ENCODE measurements at places on chromosomes 5 and 9. TPM values are rescaled to one million over a fixed set of nuclear protein-coding genes. Genes with fewer than 3 reads are reported as not detected.

GRCh38 chr5:5079876-5080275, 60.3 kb upstream of the ADAMTS16 start:
- H3K27ac ChIP-seq = no peak overlapping the region
- DNase-seq = no peak
- no peaks in the 10 kb centered on the region for H3K4me1 ChIP-seq
- H3K4me3 ChIP-seq = no peak overlapping the region

DNA sequence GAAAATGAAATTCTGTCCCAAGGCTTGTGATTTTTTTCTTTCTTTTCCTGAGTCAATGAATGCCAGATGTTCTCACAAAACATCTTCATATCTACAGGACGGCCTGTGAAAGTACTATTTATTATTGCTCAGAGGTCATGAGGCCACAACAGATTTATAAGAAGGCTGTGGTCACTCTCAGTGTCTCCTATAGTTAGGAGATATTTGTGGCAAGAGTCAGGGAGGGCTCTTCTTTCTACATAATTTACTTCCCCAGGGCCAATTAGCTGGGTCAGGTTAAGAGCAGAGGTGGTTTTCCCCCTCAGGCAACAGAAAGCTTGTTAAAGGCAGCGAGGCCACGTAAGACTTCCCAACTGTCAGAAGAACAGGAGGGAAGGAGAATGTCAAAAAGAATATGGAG, 248.7 kb downstream of the SLIT3 start:
- DNase-seq = no peak
- H3K4me3 ChIP-seq = no peak overlapping the region
- H3K27ac ChIP-seq = no peak overlapping the region
- no peaks in the 10 kb centered on the region for H3K36me3 ChIP-seq
- peaks cover 39% of the 10 kb centered on the region for H3K27me3 ChIP-seq

DNA sequence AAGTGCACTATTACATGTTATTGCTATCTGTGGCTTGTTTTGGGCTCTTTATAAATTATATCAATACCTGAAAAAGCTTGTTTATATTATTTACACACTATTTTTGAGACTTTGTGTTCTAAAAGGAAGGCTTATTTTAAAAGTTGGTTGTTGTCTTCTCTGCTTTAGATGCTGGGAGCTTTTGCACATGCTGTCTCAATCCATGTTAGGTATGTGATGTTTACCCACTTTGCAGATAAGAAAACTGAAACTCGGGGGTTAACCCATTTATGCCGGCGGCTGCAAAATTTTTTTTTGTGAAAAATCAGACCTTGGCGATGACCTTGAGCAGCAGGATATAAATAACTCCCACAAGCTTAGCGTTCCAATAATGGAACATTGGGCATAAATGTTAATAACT, 212.9 kb downstream of the RANBP17 start:
- no peak for DNase-seq
- H3K4me1 ChIP-seq = no peaks in the 10 kb centered on the region
- no peaks in the 10 kb centered on the region for H3K36me3 ChIP-seq
- no peak overlapping the region for H3K27ac ChIP-seq

DNA sequence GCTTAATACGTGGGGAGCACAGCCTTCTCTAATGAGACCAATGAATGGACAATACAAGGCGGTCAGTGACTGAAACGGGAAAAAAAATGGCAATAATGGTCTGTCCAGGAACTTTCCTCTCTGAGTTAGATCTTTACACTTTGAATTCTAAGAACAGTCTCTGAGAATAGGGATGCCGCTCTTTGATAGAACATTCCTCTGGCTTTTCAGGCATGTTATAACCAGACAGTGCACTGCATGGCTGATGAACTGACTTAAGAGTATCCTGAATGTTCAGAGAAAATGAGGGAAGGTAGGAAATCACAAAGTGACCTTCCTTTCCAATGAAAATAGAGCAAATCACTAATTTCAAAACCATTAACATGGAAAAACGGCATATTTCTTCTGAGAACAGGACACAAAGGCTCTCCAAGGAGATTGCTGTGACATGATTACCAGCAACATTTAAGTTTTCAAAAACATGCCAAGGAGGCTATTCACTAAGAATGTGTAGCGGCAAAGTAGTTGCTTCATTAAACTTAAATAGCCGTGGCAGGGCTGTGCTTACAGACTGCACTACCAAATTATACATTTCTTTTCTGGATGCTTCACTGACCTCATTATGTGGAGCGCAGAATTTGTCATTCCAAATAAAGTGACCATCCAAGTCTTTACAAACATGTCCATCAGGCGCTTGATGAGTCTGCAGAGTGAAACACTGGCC, 105.9 kb downstream of the MARCHF3 start:
- peaks cover 3% of the 10 kb centered on the region for H3K36me3 ChIP-seq
- H3K4me1 ChIP-seq = no peaks in the 10 kb centered on the region
- no peaks in the 10 kb centered on the region for H3K27me3 ChIP-seq
- no peak overlapping the region for H3K4me3 ChIP-seq

DNA sequence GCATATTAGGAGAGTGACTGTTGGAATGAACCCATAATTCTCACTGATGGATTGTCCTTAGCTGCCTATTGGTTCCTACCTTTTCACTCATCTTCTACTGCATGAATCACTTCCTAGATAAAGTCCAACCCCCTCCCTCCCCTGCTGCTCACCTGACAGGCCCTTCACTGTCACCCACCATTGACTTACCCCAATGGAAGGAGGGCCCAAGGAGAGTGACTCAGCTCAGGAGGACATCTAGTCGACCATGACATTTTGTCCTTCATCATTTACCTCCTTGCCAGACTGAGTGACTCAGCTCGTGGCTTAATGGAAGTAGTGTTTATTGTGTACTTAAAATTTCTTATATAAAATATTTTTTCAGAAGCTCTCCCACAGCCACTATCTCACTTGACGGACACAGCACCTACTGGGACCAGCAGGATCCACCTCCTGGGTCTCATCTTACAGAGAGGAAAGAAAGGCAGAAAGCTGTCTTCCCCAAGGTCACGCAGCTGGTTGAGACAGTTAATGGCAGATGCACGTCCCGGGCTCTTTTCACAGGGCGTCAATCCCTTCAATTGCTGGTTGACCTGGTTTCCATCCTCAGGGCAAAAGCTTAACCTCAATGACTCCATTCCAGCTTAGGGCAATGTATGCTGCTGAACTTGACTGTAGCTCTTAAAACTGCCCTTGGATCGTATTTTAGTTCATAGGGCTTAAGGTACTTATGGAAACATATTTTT, 142.3 kb downstream of the MARCHF11 start:
- H3K36me3 ChIP-seq = no peaks in the 10 kb centered on the region
- no peaks in the 10 kb centered on the region for H3K4me1 ChIP-seq
- H3K27ac ChIP-seq = no peak overlapping the region
- H3K27me3 ChIP-seq = no peaks in the 10 kb centered on the region

GRCh38 chr9:125966466-125966865, 219.3 kb downstream of the PBX3 start:
- peaks cover 3% of the 10 kb centered on the region for H3K36me3 ChIP-seq
- no peak overlapping the region for H3K4me3 ChIP-seq
- H3K27me3 ChIP-seq = no peaks in the 10 kb centered on the region
- peak overlapping the region; percentile 72 for H3K27ac ChIP-seq
- no peak for DNase-seq
- peaks cover 10% of the 10 kb centered on the region for H3K4me1 ChIP-seq

DNA sequence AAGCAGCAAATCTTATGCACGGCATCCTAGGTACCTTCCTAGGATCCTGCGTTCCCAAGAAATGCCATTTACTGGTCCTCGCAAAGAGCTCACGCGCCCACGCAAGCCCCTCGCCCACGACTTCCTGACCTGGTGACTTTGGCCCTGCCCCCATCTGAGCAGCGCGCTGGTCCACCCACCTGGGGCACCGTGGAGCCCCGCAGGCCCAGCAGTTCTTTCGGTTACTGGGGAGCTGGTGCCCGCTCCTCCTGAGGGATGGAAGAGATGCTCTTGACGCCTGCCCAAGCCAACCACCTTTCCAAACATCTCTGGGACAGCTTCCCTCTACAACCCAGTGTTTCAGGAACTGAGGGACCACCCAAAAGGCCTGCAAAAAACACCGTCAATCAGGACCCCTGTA, 16.7 kb downstream of the EQTN start:
- no peak overlapping the region for H3K27ac ChIP-seq
- DNase-seq = no peak
- H3K27me3 ChIP-seq = peaks cover 43% of the 10 kb centered on the region

- no peaks in the 10 kb centered on the region for H3K4me1 ChIP-seq
- no peak for DNase-seq
- no peak overlapping the region for H3K4me3 ChIP-seq
- no peak overlapping the region for H3K27ac ChIP-seq
- H3K27me3 ChIP-seq = no peaks in the 10 kb centered on the region
Measured at GRCh38 chr9:78668148-78668832, 371.4 kb downstream of the PSAT1 start.

DNA sequence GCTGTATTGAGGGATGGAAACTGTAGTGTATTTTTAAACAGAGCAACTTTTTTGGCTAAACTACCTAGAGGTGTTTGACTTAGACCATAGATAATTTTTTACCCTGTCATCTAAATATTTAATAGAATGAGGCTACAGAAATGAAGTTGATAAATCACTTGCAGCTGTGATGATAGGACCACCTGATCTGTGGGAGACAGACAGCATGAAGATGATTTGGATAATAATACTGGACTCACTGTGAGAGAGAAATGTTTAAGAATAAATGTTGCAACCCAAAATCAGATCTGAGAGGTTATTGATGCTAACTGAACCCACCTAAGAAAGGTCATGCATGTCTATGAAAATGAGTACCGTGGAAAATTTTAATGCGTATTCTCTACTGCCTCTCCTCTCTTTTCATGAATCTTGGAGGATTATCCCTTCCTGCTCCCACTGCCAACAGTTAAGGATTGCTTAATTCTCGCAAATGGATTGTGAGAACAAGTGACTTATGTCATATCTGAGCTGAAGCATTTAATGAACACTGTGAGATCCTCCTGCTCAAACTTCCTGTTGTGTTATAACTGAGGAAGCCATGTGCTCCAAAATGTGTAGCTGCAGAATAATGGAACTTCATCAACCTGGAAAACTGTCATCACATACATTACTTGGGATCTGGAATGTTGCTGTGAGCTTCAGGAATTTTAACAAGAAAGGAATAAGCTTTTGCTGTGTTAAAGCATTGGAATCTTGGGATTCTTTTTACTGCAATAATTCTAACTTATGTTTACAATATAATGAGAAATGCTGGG, 617.9 kb upstream of the CDH18 start:
- no peaks in the 10 kb centered on the region for H3K4me1 ChIP-seq
- H3K4me3 ChIP-seq = no peak overlapping the region
- no peak overlapping the region for H3K27ac ChIP-seq
- H3K36me3 ChIP-seq = no peaks in the 10 kb centered on the region

DNA sequence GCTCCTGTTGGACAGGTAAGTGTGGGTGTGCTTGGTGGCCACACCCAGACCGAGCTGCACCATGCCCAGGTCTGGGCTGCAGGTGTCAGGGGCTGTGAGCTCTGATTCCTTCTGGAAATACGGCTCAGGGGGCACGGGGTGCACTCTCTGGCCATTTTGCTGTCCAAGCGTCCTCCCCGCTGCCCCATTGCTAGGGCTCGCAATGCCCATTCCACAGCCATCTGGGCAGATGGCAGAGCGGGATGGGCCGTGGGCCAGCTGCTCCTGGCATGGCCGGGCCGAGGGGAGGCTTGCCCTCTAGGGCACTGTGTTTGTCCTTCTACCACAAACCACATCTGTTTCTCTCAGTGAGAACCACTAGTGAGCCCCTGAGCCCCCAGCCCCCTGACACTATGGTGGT, 67.9 kb upstream of the RXRA start:
- no peak overlapping the region for H3K4me3 ChIP-seq
- H3K27me3 ChIP-seq = peaks cover 7% of the 10 kb centered on the region
- peaks cover 6% of the 10 kb centered on the region for H3K4me1 ChIP-seq
- H3K36me3 ChIP-seq = no peaks in the 10 kb centered on the region
- no peak for DNase-seq

DNA sequence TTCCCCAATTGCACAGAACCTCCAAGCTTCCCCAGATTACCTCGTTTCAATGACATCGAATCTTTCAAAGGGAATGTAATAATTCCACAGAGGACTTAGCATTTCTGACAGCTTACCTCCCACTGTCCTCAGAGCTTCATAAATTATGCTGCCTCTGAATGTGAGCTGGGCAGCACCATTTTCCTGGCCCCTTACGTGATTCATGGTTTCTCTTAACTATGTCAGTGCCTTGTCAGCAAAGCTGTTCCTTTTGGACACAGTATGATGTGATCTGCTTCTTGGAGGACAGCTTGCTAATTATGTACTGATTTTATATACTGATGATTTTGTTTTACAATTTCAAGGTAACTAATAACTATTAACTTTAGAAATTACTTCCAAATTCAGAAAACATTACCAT, 27.7 kb upstream of the SSBP2 start:
- peaks cover 18% of the 10 kb centered on the region for H3K4me1 ChIP-seq
- H3K4me3 ChIP-seq = peak overlapping the region; percentile 89
- peaks cover 3% of the 10 kb centered on the region for H3K36me3 ChIP-seq
- peak overlapping the region; percentile 99 for H3K27ac ChIP-seq
- no peak for DNase-seq

DNA sequence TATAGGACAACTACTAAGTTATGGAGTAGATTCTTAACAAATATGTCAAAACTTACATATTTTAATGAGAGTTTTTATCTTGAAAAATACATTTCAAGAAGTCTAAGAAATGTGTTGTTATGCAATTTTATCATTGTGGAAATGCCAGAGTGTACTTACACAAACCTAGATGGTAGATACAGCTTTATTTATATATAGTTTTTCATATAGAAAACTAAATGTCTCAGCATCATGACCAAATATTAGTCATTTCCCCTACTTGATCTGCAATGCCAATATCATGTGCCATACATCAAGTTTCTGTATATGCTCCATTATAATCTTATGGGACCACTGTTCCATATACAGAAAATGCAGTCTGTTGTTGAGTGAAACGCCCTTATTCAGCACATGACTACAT, 28.7 kb downstream of the CAST start:
- H3K4me1 ChIP-seq = peaks cover 23% of the 10 kb centered on the region
- no peak for DNase-seq
- H3K36me3 ChIP-seq = peaks cover 5% of the 10 kb centered on the region
- H3K4me3 ChIP-seq = no peak overlapping the region
- no peaks in the 10 kb centered on the region for H3K27me3 ChIP-seq

DNA sequence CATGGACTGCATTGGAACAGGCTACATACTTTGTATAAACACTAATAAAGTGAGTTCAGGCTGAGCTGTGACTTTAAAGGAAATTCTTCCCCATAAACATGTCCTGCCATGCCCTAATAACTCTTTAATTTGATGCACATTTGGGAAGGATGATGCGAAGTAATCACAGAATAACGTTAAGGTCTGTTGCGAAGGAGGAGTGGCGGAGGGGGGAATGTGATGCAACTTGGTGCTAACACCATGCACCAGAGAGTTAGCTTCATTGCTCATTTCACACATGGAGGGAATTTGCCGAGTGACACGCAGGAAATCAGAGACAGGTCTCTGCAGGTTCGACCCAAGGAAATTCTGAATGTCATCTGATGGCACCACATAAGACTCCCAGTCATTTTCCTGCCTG, 32.9 kb downstream of the SLIT3 start:
- H3K27ac ChIP-seq = no peak overlapping the region
- DNase-seq = no peak
- peaks cover 14% of the 10 kb centered on the region for H3K27me3 ChIP-seq

ZNF618 gene
- 1.7 TPM for total RNA-seq

TAF11L4 gene
- not detected for total RNA-seq

GPR151 gene
- not detected for total RNA-seq

PPP1R26 gene
- 2.6 TPM for total RNA-seq

CAVIN4 gene
- total RNA-seq = 0.13 TPM

NMUR2 gene
- not detected for total RNA-seq

ZNF300 gene
- total RNA-seq = 1.2 TPM

MCC gene
- 2.2 TPM for total RNA-seq

BHMT gene
- total RNA-seq = not detected

Measured in T-helper 17 cell (primary cell).